CD8-positive, alpha-beta memory T cell (primary cell): ENCODE measurements at places on chromosomes 4 and X.

- no peak for DNase-seq
Measured at GRCh38 chr4:4990329-4990728, 28.9 kb downstream of the CYTL1 start.

DNA sequence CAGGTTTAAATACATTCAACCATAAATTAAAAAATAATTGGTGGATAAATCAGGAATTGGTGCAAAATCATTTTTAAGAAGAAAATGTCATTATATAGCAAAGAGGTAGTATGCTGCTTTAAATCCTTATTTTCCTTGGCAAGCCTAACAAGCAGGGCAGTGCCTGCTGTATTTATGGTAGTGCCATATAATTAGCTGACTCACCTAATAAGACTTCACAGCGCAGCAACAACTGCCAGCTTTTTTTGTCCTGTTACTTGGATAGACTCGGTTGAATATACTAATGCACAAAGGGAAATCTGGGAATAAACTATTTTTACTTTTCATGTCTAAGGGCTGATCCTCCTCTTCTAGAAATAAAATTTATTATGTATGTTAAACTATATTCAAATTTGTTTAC is 99.1 kb downstream of the SNCA start:
- no peak for DNase-seq

DNA sequence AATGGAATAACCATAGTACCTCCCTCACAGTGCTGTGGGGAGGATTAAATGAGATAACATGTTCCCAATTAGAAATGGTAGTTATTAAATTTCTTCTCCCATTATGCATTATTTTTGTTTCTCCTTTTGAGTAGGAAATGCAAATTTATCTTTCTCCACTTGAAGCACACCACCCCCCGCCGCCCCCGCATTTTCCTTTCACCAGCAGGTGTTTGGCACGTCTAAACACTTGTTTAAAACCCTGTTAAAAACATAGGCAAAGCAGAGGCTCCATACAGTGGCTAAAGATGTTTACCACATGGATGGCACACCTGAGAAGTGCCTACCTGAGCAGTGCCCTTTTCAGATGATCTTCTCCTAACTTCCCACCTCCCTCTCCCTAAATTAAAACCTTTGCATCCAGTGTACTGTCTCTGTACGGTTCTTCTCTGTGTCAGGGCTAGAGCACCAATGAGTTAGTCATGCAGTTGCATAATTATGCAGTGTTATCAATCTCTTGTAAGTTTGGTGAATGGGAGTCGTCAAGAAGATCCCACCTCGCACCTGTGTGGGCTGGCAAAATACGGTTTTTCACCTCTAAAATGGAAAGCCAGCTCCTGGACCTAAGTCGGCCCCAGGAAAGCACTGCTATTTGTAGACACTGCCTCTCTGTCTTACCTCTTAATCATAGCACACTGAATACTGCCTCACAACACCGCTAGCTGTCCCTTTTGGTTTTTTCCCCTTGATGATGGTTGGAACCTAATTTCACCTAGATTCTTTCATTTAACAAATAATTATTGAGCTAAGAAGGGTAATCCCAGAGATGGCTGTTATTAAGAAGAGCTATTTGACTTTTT is 122.0 kb downstream of the CT47B1 start:
- DNase-seq, result no peak

DNA sequence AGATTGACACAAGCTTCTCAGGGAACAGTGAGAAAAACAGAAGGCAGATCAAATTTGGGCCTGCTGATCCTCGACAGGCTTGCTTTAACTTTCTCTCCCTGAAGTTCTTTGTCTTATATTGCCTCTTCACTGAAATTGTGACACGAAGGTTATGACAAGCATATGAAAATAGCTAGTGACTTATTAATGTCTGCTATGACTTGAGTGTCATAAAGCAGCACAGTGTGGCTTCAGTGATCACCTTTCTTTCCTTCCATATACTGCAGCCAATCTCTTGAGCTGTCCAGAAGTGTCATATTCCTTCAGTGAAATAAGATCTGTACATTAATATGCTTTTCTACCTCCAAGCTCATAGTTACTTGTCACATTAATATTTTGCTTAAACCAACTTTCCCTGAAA is 870.2 kb downstream of the C4orf33 start:
- DNase-seq, result no peak

DNA sequence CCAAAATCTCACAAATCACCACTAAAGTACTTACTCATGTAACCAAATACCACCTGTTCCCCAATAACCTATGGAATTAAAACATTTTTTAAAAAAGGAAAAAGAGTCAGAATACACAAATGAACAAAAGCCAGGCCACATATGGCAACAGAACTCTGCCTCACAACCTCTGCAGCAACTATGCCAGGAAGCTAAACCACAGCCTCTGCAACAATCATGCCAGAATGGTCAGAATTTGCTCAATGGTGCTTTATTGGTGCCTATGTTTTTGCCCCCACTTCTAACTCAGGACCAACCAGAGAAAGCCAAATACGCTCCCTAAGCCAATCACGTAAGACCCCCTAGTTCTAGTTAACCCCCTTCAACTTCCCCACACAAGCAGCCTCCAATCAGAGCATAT is 69.6 kb downstream of the HOPX start:
- no peak for DNase-seq

DNA sequence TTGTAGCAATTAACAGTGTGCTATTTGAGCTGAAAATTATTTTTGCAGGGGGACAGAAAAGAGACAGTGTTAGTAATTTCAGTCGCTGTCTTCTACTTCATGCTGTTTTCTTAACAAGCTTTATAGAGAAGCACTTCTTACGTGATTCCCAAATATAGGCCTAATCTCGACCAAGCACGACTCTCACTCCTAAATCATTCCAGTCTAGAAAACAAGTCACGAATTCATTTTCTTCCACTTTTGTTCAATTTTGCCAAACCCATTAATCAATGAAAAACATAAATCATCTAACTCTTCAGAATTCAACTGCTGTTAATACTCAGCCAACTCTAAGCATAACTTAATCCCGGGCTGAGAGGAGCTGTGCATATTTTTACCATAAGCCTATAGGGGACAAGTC is 21.0 kb upstream of the FHL1 start:
- no peak for DNase-seq
